ENCODE measurements at places on chromosomes 7 and 10. TPM values are rescaled to one million over a fixed set of nuclear protein-coding genes. Genes with fewer than 3 reads are reported as not detected.
A peak's percentile ranks its signal among the peaks of the same experiment; 100 is the strongest.

Gene PRLHR
- total RNA-seq = 1.5 TPM

Gene GPER1
- 0.64 TPM for total RNA-seq

DNA sequence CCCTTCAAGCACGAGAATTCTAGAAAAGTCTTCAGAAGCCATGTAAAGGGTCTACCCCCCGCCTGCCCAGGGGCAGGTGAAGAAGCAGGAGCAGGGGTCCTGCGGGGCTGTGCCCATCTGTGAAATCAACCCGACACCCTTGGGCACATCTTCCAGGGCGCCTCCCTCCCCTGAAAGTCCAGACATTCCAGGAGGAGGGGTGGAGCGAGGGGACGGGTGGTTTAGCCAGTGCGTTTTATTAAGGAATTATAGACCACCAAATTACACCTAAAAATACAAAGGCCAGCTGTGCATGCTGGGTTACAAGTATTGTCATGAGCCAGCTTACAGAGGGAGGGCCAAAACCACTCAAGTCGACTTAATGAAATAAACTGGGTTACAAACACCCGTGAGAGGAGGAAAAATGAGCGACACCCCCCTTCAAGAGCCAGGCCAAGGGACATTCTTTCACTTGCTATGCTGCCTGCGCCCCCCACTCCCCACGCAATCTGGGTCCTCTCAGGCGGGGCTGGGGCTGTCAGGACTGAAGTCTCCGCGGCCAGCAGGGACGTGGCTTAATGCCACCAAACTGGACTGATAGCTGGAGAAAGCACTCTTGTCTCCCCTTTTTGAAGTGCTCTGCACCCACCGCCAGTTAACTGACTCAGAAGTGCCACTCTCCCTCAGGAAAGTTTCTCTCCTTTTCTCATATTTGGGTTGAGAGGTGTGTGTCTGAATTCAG is 360.3 kb downstream of the FRMD4A start:
- H3K36me3 ChIP-seq = no peaks in the 10 kb centered on the region
- peaks cover 11% of the 10 kb centered on the region for H3K4me1 ChIP-seq
- H3K27ac ChIP-seq = no peak overlapping the region
- H3K4me3 ChIP-seq = no peak overlapping the region
- H3K27me3 ChIP-seq = peaks cover 12% of the 10 kb centered on the region
- no peak for DNase-seq

DNA sequence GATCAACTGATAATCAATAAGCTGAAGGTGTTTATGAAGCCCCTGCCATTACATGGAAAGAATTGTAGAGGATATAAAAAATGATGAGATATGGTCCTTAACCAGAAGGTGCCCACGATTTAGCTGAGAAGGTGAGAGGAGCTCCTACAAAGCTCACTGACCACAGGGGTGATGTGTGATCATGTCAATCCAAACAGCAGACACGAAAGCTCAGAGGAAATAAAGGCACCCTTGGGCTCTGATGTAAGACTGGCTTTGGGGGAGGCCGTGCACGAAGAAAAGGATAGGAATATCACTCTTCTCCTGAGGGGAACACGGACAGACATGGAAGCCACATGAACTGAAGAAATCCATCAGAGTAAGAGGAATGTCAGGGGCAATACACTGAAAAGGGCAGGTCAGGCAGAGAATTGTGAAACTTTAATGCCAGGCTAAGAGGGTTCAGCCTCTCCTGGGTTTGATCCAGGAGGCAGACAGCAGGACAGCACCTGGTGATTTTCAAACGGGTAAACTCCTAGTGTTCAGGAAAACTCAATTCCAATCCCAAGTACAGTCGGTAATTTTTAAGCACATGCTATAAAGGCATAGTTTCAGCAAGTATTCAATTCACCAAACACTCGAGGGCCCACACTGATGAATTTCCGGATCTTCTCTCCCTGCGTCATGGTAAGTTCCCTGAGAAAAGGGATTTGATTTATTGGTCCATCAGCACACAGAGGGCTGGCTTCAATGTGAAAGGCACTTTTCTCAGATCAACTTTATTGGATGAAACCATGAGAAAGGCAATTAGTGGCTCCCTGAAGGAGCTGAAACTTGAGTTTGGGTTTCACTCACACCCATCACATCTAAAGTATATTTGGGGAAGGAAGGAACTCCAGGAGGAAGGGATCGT is 163.8 kb downstream of the PRPF18 start:
- peaks cover 29% of the 10 kb centered on the region for H3K4me1 ChIP-seq
- H3K27ac ChIP-seq = no peak overlapping the region

- H3K4me1 ChIP-seq = no peaks in the 10 kb centered on the region
- no peak overlapping the region for H3K4me3 ChIP-seq
- H3K27ac ChIP-seq = no peak overlapping the region
- H3K27me3 ChIP-seq = no peaks in the 10 kb centered on the region
- no peak for DNase-seq
Observed at GRCh38 chr7:14858410-14858809, 44.1 kb downstream of the DGKB start.

Gene UTF1
- total RNA-seq = not detected

Gene GIMAP7
- total RNA-seq = not detected

DNA sequence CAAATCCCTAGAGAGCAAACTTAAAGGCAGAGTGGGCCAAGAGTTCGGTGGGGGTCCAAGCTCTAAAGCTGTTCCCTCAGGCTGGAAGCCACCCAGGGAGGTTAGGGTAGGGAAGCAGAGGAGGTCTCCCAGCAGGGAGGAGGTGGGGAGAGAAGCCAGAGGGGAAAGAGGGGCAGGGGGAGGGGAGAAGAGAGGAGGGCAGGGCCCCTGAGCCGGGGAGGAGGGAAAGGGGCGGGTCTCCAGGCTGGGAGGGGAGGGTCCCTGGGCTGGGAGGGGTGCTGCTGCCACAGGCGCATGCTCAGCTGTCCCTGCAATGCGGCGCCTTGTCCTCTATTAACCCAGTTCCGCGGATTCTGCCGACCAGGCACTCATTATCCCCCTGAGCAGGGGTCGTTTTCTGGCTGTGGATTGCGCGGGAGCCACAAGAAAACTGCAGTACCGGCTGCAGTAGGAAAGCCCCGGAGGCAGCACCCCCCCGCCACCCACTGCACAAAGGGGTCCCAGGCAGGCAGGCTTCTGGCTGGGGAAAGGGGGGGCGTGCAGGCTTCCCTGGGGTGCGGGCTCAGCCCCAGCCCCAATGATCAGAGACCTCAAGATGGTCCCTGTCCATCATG is 49.3 kb downstream of the CAMK2B start:
- peaks cover 9% of the 10 kb centered on the region for H3K27me3 ChIP-seq
- DNase-seq = peak; percentile 61
- peak overlapping the region; percentile 33 for H3K4me3 ChIP-seq
- H3K27ac ChIP-seq = no peak overlapping the region
- peaks cover 2% of the 10 kb centered on the region for H3K4me1 ChIP-seq

- peaks cover 13% of the 10 kb centered on the region for H3K36me3 ChIP-seq
- no peak overlapping the region for H3K27ac ChIP-seq
- no peak for DNase-seq
- H3K4me1 ChIP-seq = peaks cover 7% of the 10 kb centered on the region
- no peak overlapping the region for H3K4me3 ChIP-seq
- H3K27me3 ChIP-seq = no peaks in the 10 kb centered on the region
Observed at GRCh38 chr10:12036073-12036655, 6.4 kb downstream of the UPF2 start.

Gene UNC5B
- total RNA-seq = 3.7 TPM

DNA sequence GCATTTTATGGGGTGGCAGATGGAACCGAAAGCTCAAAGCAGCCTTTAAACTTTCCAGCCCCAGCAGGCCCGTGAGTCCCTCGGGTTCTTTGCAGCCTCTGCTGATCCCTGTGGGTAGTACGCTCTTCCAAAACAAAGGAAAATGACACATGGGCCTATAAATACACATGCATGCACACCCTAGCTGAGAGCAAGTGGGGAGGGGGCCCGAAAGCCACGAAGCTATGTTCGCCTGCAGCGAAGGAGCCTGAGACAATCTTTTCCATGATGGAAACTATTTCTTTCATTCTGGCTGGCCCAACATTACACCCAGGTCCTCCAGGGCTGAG is 32.2 kb downstream of the CALML5 start:
- H3K27ac ChIP-seq = peak overlapping the region; percentile 98
- peaks cover 8% of the 10 kb centered on the region for H3K27me3 ChIP-seq
- peaks cover 37% of the 10 kb centered on the region for H3K4me1 ChIP-seq
- H3K4me3 ChIP-seq = no peak overlapping the region
- no peak for DNase-seq
- no peaks in the 10 kb centered on the region for H3K36me3 ChIP-seq

DNA sequence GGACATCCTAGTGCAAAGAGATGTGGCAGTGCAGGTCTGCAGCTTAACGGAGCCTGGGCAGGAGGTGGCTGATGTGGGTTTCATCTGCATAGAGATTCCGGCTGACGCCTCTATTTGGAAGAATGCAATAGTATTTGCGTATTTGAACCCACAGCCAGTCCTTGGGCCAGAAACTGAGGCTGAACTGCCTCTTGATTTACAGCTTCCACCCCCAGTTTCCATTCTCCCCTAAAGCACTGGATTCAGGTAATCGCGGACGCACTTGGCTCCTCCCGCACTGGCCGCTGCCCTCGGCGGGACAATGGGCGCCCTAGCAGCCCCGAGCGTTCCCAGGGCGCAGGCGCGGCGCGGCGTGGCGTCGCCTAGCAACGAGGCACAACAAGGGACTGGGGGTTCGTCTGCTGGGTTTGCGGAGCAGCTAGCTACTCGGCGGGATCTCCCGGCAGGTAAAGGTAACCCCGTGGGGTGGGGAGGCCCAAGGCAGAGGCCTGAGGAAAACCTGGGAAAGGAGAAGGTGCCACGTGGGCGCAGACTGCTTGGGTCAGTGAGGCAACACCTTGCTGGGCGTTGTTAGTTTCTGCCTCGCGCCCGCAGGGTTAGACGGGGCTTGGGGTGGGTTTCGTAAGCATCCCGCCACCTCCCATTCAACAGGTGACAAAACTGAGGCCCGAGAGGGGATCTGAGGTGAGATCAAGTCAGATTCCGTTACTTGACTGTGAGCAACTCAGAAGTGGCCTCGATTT is at the start of gene ARMC3:
ARMC3 (plus strand) TSS at position 393 of the 743 bp plus-strand sequence. CDS start 3,944 bp downstream, outside the sequence.
- no peak within 1 kb of the TSS for H3K4me3 ChIP-seq
- no peaks in the 10 kb centered on the region for H3K4me1 ChIP-seq
- no peak within 1 kb of the TSS for H3K27ac ChIP-seq
- H3K27me3 ChIP-seq = no peaks in the 10 kb centered on the region
- H3K36me3 ChIP-seq = no peaks in the 10 kb centered on the region

GRCh38 chr7:23603632-23604295 is 6.6 kb downstream of the CCDC126 start:
- H3K36me3 ChIP-seq = peaks cover 13% of the 10 kb centered on the region
- DNase-seq = no peak
- no peak overlapping the region for H3K27ac ChIP-seq
- H3K4me1 ChIP-seq = peaks cover 38% of the 10 kb centered on the region
- H3K4me3 ChIP-seq = no peak overlapping the region

DNA sequence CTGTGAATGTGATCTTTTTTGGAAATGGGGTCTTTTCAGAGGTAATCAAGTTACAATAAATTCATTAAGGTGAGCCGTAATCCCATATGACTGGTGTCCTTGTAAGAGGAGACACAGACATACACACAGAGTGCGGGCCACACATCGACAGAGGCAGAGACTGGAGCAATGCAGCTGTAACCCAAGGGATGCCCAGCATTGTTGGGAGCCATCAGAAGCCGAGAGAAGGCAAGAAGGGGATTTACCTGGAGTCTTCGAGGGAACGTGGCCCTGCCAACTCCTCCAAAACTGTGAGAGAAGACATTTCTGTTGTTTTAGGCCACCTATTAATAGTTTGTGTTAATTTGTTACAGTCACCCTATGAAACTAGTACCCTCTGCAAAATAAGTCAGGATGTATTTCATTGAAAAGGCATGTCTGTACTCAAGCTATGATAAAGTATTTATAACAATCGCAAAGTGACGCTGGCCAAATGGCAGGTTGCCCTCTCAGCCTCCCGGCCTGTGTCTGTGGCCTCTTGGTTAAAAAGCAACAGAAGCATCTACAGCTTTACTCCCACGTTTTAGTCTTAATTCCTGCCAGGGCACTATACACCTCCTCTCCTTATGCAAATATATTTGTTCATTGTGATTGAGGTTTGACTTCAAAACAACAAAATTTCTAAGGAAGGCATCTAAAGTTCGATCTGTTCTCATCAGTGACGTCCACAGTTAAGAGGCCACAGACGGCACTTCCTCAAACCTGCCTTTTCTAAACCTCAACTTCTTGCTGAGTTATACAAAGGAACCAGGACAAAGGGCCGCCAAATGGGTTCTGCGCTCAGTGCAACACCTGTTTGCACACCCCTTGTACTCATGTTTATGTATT is 46.8 kb downstream of the HIPK2 start:
- H3K27ac ChIP-seq = peak overlapping the region; percentile 50
- no peak overlapping the region for H3K4me3 ChIP-seq
- H3K27me3 ChIP-seq = no peaks in the 10 kb centered on the region
- H3K4me1 ChIP-seq = peaks cover 31% of the 10 kb centered on the region
- peaks cover 30% of the 10 kb centered on the region for H3K36me3 ChIP-seq

GRCh38 chr7:92685136-92686042 is 95.2 kb upstream of the FAM133B start:
- peaks cover 13% of the 10 kb centered on the region for H3K4me1 ChIP-seq
- H3K36me3 ChIP-seq = peaks cover 2% of the 10 kb centered on the region
- no peaks in the 10 kb centered on the region for H3K27me3 ChIP-seq
- DNase-seq = no peak
- H3K27ac ChIP-seq = peak overlapping the region; percentile 22
- no peak overlapping the region for H3K4me3 ChIP-seq

Gene ACTL6B
- total RNA-seq = 4.2 TPM

- no peaks in the 10 kb centered on the region for H3K36me3 ChIP-seq
- no peak overlapping the region for H3K4me3 ChIP-seq
- no peak overlapping the region for H3K27ac ChIP-seq
- DNase-seq = no peak
Observed at GRCh38 chr7:113100121-113100603, 13.5 kb upstream of the GPR85 start.

DNA sequence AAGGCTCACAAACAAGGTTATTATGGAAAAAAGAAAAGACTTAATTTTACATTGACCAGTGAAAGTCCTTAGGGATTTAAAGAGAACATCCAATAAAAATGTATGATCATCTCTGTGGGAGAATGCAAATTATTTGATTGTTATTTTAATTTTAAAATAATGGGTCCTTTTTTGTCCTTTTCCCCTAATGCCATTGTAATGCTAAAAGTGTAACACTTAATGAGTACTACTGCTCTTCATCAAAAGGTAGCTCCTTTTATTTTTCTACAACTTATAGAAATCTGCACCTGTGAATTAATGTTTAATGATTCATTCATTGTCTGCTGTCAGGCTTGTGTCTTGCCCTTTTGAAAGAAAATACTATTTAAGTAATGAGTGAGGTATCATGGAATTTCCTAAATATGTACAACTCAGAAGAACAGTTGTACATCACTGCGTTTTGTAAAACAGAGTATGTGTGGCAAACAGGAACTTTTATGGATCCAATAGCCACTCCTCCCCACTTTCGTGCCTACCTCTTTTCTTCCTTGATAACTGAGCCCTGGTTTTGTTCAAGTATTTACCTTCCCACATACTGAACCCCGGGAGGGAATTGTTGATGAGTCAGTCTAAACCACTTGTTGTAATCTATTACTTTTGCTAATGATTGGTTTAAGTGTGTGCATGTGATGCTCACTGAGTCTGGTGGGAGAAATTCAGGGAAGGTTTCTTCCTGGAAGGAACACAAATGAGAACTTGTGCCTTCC is 19.9 kb upstream of the TRUB1 start:
- no peaks in the 10 kb centered on the region for H3K27me3 ChIP-seq
- no peak overlapping the region for H3K4me3 ChIP-seq
- H3K36me3 ChIP-seq = no peaks in the 10 kb centered on the region
- H3K4me1 ChIP-seq = peaks cover 14% of the 10 kb centered on the region
- H3K27ac ChIP-seq = peak overlapping the region; percentile 29
- no peak for DNase-seq

GRCh38 chr7:8365499-8366110 is 67.8 kb upstream of the NXPH1 start:
- no peaks in the 10 kb centered on the region for H3K36me3 ChIP-seq
- DNase-seq = no peak
- H3K4me1 ChIP-seq = peaks cover 4% of the 10 kb centered on the region
- H3K4me3 ChIP-seq = no peak overlapping the region
- H3K27me3 ChIP-seq = no peaks in the 10 kb centered on the region
- H3K27ac ChIP-seq = no peak overlapping the region
